ENCODE measurements at places on chromosomes 16 and 17.
A peak's percentile ranks its signal among the peaks of the same experiment; 100 is the strongest.

- no peak for DNase-seq
Observed at GRCh38 chr17:74702116-74702871, 10.4 kb downstream of the CD300LF start.

- no peak for DNase-seq
Observed at GRCh38 chr16:82972331-82972919, 345.7 kb downstream of the CDH13 start.

GRCh38 chr17:1146561-1147265, 33.1 kb downstream of the ABR start:
- DNase-seq = no peak

DNA sequence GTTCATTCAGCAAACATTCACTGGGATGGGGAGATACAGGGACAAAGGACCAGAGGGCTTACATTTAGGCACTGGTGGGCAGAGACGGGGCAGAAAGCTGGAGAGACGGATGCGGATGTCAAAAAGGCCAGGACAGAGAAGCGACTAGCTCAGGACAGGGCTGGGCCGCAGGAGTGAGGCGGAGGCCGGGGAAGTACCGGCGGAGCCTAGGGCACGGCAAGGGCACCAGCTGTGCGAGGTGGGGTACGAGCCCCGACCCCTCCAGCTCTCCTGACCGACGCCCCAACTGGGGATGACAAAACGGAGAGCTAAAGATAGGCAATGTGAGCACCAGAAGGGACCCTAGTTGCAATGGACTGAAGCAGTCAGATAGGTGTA, 3.9 kb upstream of the SGCA start:
- DNase-seq = no peak

DNA sequence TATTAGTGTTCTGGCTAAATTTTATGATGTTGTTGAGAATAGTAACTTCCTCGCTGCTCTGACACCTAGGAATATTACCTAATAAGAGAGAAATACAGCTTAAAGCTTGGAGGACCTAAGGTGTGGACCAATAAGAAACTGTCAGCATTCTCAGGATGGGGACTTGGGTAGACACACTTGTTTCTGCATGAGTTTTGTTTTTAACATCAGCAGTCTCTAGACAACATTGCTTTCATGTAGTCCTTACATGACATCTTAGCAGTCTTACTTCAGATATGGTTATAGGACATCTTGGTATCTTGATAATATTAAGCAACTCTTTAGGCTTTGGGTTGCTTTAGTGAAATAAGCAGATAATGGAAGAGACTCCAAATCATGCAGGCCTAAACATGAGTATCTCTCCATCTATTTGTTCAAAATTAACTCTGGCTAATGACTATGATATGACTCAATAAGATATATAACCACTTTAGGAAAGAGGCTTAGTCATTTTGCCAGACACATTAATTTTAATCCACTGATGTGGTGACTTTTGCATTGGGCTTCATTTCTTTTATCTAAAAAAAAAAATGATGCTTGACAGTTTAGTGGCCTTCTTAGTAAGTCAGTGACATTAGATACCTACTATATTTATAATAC, 84.5 kb downstream of the WNT3 start:
- DNase-seq = no peak

DNA sequence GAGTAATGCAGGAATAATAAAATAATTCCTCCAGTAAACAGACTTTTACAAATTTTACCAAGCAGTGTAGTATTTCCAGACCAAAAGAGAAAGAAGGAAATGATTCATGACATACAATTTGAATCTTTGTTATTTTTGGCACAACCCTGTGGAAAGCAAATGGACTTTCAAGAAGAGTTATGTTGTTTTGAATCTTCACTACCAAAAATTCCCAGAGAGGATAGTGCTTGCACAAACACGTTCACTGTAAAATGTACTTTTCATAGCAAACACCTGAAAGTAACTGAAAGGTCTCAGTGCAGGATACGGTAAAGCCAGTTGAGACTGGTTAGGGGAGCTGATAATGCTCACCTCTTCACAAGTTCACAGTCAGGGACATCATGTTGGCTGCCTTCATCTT, 107.1 kb downstream of the USP22 start:
- DNase-seq = peak; percentile 35

- no peak for DNase-seq
Observed at GRCh38 chr16:51184702-51185433, 33.8 kb upstream of the SALL1 start.

GRCh38 chr17:44205962-44206824, 6.5 kb upstream of the ATXN7L3 start:
- DNase-seq = no peak

DNA sequence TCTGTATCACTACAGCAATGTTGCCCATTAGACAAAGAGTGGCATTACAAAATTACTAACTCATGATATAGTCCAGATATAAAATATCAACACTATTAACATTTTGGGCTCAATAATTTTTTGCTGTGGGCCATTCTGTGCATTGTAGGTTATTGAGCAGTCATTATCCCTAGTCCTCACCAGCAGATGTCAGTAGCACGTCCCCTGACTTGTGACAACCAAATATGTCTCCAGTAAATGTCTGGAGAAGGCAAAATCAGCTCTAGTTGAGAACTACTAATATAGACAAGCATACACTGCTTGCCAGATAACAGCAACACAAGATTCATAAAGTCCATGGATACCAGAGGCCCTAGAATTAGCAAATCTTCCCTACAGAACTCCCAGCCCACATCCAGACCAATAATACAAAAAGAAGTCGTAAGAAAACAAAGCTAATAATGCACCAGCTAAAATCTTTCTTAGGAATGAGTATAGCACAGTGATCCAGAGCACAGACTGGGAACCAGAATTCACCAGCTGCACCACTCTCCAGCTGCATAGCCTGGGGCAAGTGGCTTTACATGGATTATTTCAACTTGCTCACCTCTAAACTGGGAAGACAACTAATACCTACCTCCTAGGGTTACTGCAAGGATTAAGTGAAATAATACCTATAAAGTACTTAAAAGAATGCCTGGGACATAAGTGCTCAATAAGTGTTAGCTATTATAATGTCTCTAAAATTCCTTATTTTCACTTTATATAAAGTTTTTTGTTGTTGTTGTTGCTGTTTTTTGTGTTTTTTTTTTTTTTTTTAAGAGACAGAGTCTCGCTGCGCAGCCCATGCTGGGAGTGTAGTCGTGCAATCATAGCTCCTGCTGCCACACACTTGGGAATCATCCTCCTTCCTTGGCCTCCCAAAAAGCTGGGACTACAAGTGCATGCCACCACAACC, 23.7 kb downstream of the HELZ start:
- no peak for DNase-seq

- DNase-seq = no peak
Observed at GRCh38 chr16:89443727-89444084, 46.7 kb downstream of the ANKRD11 start.

- DNase-seq = no peak
Observed at GRCh38 chr16:79599837-79600637, 500 bp downstream of the MAF start.

GRCh38 chr17:6700948-6701307, 12.2 kb downstream of the SLC13A5 start:
- no peak for DNase-seq

GRCh38 chr17:7176841-7177190, 2.4 kb downstream of the ASGR1 start:
- no peak for DNase-seq

GRCh38 chr17:81298991-81299738, 4.1 kb upstream of the SLC38A10 start:
- no peak for DNase-seq
